Activated naive CD8-positive, alpha-beta T cell treated with anti-CD3 and anti-CD28 coated beads, Interleukin-2, amount 50 U/mL, for 24 hours (primary cell): ENCODE measurements at places on chromosomes 6 and 20.
A peak's percentile ranks its signal among the peaks of the same experiment; 100 is the strongest.

DNA sequence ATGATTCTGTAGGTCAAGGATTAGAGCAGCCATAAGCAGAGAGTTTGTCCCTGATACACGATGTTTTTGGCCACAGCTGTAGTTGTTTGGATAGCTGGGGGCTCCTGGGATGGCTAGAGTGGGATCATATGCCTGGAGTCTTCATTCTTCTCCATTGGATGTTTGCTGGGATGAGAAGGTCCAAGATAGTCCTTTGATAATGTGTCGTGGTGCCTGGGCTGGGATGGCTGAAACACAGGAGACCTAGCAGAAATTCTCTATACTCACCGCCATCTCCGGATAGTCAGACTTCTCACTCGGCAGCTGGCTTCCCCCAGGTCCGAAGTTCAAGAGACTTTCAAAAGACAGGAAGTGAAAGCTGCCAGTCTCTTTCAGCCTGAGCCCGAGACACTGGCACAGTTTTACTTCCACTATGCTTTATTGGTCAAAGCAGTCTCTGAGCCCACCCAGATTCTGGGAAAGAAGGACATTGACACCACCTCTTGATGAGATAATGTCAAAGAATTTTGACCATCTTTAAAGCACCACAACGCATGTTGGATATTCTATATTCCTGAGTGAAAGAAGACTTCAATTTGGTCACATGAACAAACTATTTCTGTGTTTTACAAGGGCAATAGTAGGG lies 16.0 kb downstream of the MARCKS start:
- H3K36me3 ChIP-seq = no peaks in the 10 kb centered on the region
- no peak overlapping the region for H3K27ac ChIP-seq
- peaks cover 7% of the 10 kb centered on the region for H3K4me1 ChIP-seq
- H3K4me3 ChIP-seq = peak overlapping the region; percentile 39
- DNase-seq = peak; percentile 16

DNA sequence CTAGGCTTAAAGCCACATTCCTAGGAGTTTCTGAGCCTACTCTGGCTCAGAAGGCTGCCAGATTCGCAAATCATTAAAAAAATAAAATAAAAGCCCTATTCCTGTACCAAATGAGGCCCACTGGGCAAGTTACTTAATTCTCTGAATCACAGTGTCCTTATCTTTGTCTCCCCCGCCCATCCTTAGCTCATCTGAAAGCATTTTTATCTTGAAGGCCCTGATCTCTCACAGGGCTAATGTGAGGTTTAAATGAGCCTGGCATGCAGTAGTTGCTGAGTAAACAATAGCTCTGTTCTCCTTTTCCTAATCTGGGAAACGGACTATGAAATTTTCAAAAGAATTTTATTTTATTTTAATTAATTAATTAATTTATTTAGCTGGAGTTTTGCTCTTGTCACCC lies 2.1 kb upstream of the ZBTB12 start:
- no peak for DNase-seq
- no peak overlapping the region for H3K4me3 ChIP-seq
- peaks cover 20% of the 10 kb centered on the region for H3K4me1 ChIP-seq
- H3K27me3 ChIP-seq = peaks cover 6% of the 10 kb centered on the region
- no peaks in the 10 kb centered on the region for H3K36me3 ChIP-seq
- no peak overlapping the region for H3K27ac ChIP-seq

DNA sequence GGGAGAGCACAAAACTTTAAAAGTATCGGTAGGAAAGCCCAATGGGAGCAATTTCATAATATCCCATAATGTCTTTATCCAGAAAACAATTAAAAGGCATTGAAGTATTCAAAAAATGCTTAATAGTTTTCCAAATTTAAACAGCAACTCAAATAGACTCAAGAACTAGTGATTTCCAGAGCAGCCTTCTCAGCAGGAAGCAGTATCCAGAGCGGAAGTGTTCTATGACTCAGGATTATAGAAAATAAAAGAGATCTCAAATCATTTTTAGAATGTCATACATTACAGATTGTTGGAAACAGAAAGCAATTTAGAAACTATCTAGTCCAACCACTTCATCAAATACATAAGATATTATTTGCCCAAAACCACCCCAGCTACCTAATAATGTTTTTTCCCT lies 79.3 kb downstream of the COL12A1 start:
- H3K27ac ChIP-seq = no peak overlapping the region
- no peaks in the 10 kb centered on the region for H3K4me1 ChIP-seq
- H3K36me3 ChIP-seq = no peaks in the 10 kb centered on the region
- no peak overlapping the region for H3K4me3 ChIP-seq
- DNase-seq = no peak
- H3K27me3 ChIP-seq = peaks cover 3% of the 10 kb centered on the region

DNA sequence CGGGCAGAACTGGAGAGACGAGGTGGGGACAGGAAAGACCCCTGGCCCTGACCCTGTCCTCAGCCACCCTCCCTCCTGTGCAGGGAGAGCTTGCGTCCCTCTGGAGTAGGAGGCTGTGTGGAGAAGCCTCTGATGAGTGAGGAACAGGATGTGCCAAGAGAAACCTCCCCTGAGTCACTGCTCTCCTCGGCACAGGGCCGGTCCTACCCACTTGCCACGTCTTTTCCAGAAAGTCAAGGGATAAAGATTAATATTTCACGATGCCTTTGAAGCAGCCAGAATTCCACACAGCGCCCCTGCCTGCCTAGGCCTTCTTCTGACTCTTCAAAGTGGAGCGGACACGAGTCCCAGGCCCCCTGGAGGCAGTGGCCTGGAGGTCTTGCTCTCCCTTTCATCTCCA lies 34.9 kb upstream of the THBS2 start:
- no peaks in the 10 kb centered on the region for H3K27me3 ChIP-seq
- no peaks in the 10 kb centered on the region for H3K4me1 ChIP-seq
- DNase-seq = no peak
- no peaks in the 10 kb centered on the region for H3K36me3 ChIP-seq
- no peak overlapping the region for H3K27ac ChIP-seq

DNA sequence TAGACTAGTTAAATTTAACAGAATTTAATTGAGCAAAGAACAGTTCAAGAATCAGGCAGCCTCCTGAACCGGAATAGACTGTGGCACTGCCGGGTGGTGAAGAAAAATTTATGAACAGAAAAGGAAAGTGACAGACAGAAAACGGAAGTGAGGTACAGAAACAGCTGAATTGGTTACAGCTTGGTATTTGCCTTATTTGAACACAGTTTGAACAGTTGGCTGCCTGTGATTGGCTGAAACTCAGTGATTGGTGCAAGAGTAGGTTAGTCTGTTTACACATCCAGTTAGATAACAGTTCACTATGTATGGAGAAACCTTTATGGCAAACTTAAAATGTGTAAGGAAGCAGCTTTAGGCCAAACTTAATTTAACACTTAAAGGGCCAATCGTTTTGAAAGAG lies 116.0 kb upstream of the CITED2 start:
- H3K27me3 ChIP-seq = no peaks in the 10 kb centered on the region
- H3K27ac ChIP-seq = peak overlapping the region; percentile 4
- no peak for DNase-seq
- peaks cover 8% of the 10 kb centered on the region for H3K4me1 ChIP-seq

GRCh38 chr6:39452306-39453145 lies 130.0 kb upstream of the KCNK16 start:
- peaks cover 5% of the 10 kb centered on the region for H3K36me3 ChIP-seq
- H3K27ac ChIP-seq = no peak overlapping the region
- H3K4me1 ChIP-seq = peaks cover 8% of the 10 kb centered on the region
- DNase-seq = no peak
- peaks cover 18% of the 10 kb centered on the region for H3K27me3 ChIP-seq

DNA sequence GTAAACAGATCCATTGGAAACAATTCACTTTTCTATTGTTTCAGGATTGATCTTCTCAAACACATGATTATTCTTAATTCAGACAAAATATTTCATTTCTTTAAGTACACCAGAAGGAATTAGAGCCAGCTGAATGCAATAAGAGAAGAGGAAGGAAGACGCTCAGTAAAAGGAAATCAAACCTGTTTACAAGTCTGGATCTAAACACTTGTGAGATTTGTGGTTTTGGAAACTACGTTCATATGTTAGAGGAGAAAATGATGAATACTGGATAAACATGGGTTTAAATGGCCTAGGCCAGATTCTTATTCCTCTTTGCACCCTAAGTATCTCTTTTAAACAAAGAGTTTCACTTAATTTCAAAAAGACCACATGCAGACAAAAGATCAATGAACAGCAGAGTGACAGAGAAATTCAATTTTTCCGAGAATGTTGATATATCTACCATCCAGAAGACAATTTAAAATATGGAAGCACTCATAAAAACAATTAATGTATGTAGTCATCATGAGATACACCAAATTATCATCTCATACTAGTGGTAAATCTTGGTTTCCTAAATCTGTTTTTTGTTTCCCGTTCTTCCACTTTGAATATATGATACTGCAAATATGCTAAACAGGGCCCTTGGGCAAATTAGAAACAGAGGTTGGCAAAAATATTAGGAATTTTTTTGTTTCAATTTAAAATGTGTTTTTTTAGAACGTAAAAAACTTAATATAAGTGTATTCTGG lies 703.5 kb upstream of the CITED2 start:
- H3K4me1 ChIP-seq = no peaks in the 10 kb centered on the region
- H3K27ac ChIP-seq = no peak overlapping the region
- peaks cover 13% of the 10 kb centered on the region for H3K27me3 ChIP-seq
- no peaks in the 10 kb centered on the region for H3K36me3 ChIP-seq
- no peak for DNase-seq

GRCh38 chr20:32971703-32972161 lies 32.5 kb downstream of the SUN5 start:
- DNase-seq = peak; percentile 29
- H3K27me3 ChIP-seq = no peaks in the 10 kb centered on the region
- H3K4me3 ChIP-seq = no peak overlapping the region
- H3K27ac ChIP-seq = no peak overlapping the region
- H3K4me1 ChIP-seq = peaks cover 55% of the 10 kb centered on the region
- no peaks in the 10 kb centered on the region for H3K36me3 ChIP-seq

GRCh38 chr20:47929368-47930115 lies 144.3 kb upstream of the SULF2 start:
- no peak overlapping the region for H3K4me3 ChIP-seq
- no peak overlapping the region for H3K27ac ChIP-seq
- peaks cover 2% of the 10 kb centered on the region for H3K4me1 ChIP-seq
